Pons (tissue), 1 donor: ENCODE measurements at places on chromosomes 2 and 18.
A peak's percentile ranks its signal among the peaks of the same experiment; 100 is the strongest.

DNA sequence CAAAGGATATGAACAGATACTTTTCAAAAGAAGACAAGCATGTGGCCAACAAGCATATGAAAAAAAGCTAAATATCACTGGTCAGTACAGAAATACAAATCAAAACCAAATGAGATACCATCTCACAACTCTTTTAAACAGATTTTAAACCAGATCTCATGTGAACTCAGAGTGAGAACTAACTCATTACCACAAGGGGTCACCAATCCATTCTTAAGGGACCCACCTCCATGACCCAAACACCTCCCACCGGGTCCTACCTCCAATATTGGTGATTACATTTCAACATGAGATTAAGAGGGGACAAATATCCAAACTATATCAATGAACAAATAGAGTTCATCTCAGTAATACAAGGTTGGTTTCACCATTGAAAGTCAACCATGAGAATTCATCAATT lies 319.8 kb upstream of the GULP1 start:
- DNase-seq, result no peak

- no peak for DNase-seq
Observed at GRCh38 chr2:207504513-207505170, 25.1 kb upstream of the CREB1 start.

GRCh38 chr2:73163483-73164367 lies 38.6 kb upstream of the NOTO start:
- DNase-seq, result peak; percentile 59

DNA sequence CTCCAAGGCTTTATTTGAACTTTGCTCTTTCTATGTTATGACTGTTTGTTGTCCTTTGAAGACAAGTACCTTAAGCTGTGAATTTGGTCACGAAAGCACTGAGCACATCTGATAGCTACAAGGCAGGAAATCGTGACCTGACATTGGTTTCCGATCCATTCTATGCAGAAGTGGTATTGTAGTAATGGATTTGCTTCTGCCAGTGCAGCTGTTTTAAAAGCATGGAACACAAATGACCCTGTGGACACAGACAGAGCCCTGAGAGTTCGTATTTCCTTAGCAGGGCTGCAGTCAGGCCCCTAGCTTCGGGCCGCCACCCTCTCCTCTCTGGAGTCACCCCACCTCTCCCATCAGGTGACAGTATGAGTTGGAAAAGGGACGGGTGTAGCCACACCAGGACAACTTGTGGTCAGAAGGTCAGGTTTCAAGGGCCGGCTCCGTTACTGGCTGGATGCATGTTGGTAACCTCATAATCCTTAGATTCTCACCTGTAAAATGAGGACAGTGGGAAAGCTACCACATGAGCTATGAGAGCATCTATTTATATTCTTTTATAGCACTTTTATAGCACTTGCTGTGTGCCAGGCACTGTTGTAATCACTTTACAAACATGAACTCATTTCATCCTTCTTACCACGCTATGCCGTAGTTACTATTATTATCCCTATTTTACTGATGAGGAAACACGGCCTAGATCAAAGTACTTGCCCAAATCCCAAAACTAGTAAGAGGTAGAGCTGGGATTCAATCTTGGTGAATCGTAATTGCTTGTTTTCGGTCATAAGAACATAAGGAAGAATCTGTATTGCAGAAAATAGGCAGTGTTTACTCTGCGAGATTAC lies 70.2 kb downstream of the SPATS2L start:
- DNase-seq, result no peak

DNA sequence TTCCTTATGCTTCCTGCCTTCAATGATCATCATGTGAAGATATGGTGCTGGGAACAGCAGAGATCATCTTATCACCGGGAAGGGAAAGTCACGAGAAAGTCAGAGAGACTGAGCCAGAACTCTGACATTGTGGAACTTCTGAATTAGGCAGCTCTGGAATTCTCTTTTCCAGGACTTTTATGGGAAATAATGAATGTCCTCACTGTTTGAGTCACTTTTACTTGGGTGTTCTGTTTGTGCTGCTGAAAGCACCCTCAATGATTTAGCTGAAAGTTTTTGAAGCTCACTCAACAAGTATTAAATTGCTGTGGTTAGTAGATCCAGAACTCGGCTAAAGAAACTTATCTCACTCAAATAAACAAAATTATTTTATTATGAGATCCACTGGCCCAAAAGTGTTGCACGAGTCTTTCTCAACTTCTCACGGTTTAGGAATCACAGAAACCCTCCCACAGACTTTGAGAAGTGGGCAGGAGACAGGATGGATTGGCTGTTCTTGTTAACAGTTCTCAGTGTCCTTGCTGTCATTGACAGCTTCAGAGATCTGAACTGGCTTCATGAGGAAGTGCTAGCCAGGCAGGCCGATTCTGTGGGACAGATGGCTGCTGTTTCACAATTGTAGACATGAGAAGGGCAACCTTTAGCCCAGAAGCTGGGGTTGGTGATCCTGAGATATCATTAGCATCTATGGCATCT lies 26.4 kb upstream of the ATRAID start:
- peak; percentile 10 for DNase-seq

DNA sequence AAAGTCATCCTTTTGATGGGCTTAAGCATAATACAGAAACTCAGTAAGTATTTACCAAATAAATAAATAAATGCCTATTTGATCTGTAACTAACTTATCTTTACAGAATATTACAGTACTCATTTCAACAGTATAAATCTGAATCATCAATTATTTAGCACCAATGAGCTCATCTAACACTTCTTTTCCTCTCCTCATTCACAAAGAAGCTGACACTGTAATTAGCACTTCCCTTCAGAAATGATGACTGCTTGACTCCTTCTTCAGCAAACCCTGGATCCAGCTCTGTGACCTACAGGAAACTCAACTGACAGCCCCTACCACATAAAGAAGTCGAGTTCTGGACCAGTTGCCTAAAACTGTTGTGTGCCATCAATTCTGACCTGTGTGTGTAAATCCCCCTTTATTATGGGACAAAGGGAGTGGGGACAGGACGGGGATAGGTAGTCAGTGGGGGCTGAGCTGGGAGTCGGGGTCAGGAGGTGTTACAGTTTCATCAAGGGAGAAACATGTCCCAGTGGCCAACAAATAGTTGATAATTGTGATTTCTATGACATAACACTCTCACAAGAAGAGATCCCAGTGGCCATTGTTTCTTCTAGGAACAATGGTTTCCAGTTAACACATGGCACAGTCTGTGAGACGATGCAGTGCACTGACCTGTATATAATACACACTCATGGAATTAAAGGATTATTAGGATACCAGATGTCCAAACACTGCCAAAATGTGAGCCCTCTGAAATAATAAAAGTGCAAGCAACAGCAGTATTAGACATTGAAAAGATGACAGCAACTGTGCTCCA lies 68.7 kb downstream of the STK39 start:
- DNase-seq, result peak; percentile 83

DNA sequence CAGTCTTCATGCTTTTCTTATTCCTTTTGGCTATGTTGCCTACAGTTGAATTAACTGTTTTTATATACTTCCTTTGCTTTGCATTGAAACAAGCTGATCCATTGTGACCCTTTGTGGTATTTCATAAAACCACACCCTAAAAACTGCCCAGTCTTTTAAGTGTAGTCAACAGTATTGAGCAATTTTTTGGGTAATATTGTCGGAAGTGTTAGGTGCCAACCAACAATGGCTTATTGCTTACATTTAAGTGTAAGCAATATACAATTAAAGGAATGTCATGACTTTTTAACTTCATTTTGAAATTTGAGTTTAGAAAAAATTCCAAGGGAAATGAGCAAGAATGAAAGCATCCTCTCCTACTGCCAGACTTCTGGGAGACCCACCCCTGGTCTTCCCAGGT lies 174.1 kb downstream of the NEDD4L start:
- DNase-seq, result no peak

- no peak for DNase-seq
Observed at GRCh38 chr2:14619441-14619840, 13.1 kb upstream of the LRATD1 start.

GRCh38 chr2:80706541-80706940 lies 402.0 kb upstream of the LRRTM1 start:
- no peak for DNase-seq

DNA sequence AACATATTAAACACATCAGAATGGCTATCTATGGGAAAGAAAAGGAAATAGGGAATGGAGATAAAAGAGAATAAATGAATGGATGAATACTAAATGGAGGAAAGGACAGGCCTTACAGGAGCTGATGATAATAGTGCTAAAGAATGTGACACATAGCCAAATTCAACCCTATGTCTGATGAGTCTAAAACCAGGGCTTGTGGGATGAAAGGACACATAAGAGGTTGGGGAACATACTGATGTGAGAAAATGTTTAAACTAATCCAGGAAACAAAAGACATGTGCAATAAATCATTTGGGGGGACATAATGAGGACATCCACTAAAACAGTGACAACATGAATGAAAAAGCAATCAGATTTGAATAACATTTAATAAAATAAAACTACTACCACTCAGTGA lies 120.0 kb downstream of the DYM start:
- DNase-seq, result no peak

GRCh38 chr2:219209236-219210195 lies 2.9 kb downstream of the ZFAND2B start:
- no peak for DNase-seq

DNA sequence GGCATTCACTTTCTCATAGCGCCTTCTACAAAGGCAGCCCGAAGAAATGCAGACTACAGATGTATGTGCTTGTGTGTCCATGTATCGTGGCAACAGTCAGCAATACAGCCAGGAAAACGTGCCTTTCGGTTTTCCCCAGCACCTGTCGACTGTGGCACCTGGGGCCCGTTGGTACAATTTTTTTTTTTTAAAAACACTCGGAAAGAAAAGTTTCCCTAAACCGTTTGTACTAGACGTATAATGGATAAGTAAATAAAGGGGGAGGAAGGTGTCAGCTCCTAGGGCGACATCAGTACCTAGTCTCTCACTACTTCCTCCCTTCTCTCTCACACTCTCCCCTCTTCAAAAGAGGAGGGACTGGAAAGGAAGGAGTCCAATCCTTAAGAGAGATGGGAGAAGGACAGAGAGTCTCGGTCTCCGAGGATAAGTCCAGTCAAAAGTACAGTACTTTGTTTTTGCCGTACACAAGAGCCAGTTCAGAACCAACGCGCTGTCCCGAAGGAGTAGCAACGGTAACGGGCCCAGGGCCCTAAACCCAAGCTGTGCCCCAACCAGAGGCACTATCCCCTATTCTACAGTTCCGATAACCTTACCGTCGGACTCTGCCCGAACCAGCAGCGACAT lies 759 bp downstream of the PPP4R3B start:
- peak; percentile 62 for DNase-seq

DNA sequence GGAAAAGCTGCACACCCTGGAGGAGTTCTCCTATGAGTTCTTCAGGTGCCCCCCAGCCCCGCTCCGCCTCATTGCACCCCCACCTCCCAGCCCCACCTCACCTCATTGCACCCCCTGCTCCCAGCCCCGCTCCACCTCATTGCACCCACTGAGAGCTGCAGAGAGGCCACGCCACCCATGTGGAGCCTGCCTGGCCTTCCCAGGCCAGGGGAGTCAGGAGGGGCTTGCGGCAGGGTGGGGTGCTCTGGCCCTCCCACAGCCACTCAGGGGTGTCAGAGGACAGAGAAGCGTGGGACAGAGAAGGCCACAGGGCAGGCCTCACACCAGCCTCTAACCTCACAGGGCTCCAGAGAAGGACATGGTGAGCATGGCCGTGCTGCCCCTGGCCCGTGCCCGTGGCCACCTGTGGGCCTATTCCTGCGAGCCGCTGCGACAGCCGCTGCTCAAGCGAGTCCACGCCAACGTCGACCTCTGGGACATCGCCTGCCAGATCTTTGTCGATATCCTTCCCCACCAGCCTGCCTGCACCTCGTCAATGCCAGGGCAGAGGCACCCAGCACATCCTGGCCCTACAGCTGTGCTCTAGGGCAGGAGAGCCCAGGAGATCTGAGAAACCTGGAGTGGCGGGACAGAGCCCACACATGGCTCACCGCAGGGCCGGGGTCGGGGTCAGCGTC lies 15.0 kb upstream of the GPR17 start:
- no peak for DNase-seq

DNA sequence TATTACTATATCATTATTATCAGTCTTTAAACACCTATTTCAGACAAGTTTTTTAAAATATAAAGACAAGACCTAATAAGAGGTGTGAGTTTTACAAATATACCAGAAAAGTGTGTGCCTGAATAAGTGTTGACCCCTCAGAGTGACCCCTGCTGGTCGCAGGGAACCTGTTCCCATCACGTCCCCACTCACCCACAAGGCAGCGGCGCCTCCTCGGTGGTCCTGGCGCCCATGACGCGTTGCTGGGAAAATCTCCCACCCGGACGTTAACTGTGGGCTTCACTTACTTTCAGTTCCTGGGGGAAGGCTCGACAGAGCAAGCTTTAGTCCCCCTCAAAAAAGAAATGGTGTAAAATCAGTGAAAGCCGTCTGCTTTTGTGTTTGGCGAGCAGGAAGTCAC lies 93.5 kb downstream of the TMEM18 start:
- no peak for DNase-seq

- DNase-seq, result no peak
Observed at GRCh38 chr2:219864154-219864553, 236.7 kb downstream of the SLC4A3 start.

DNA sequence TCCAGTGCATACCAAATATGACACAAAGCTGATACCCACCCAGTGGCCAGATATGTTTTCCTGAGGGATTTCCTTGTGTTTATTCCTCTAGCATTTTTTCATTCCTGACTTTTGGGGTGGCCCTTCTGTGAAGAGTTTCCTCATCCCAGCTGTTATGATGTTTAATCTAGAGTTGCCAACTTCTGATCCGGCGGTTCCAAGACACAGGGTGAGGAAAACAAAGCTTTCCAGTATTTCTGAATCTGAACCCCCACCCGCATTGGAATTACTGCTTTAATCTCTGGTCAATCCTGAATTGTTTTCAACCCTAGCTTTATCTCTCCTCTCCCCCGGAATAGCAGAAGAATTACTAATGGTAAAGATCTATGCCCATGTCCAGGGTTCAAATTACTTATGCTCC lies 39.2 kb upstream of the PNPT1 start:
- no peak for DNase-seq

GRCh38 chr2:202941771-202942170 lies 29.7 kb downstream of the CARF start:
- DNase-seq, result no peak

- no peak for DNase-seq
Observed at GRCh38 chr2:240412211-240412861, 23.1 kb upstream of the GPC1 start.

DNA sequence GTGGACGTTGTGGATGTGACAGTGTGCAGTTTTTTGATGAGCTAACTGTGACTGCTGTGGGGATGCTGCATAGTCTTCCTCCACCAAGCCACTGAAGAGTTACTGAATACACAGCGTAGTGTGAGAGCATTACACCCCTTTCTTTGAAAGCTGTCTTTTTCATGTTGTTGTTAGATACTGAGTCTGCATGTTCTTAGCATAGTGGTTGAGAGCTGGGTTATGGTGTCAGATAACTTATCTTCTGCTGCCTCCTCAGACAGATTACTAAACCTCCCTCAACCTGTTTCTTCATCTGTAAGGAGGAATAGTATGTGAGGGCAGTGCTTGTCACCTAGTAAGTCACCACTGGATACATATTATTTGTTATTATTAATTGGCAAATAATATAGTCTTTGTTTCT lies 63.2 kb downstream of the CEP192 start:
- no peak for DNase-seq
